Hair follicle dermal papilla cell (primary cell): ENCODE measurements at places on chromosomes 11 and 22. TPM values are rescaled to one million over a fixed set of nuclear protein-coding genes. Genes with fewer than 3 reads are reported as not detected.

Gene LDHAL6A
- not detected in 2 replicates for total RNA-seq

Gene LRRN4CL
- 63.6 and 104 TPM in 2 replicates for total RNA-seq

Gene MTMR2
- 30.6 and 32.1 TPM in 2 replicates for total RNA-seq

Gene MMP7
- not detected in 2 replicates for total RNA-seq

Gene AIFM3
- total RNA-seq, result 0.36 and 0.49 TPM in 2 replicates

Gene TOMT
- not detected in 2 replicates for total RNA-seq

Gene SAA4
- total RNA-seq, result not detected in 2 replicates

Gene A4GALT
- total RNA-seq, result 7.5 and 12.8 TPM in 2 replicates

Gene PRODH
- under 0.01 and 0.24 TPM in 2 replicates for total RNA-seq

Gene RCOR2
- 1.6 and 2.1 TPM in 2 replicates for total RNA-seq

Gene CDHR5
- total RNA-seq, result not detected in 2 replicates

Gene LRRC74B
- 0.16 and 0.36 TPM in 2 replicates for total RNA-seq

Gene ZNF215
- 5.7 and 7.4 TPM in 2 replicates for total RNA-seq

Gene FOXRED1
- 11.0 and 13.8 TPM in 2 replicates for total RNA-seq

Gene MMP1
- total RNA-seq, result 406 and 987 TPM in 2 replicates

Gene PHOX2A
- total RNA-seq, result not detected in 2 replicates

Gene PLEKHA7
- 0.32 and 0.61 TPM in 2 replicates for total RNA-seq
